Fibroblast of lung (primary cell): ENCODE measurements at places on chromosomes 1 and 21.

DNA sequence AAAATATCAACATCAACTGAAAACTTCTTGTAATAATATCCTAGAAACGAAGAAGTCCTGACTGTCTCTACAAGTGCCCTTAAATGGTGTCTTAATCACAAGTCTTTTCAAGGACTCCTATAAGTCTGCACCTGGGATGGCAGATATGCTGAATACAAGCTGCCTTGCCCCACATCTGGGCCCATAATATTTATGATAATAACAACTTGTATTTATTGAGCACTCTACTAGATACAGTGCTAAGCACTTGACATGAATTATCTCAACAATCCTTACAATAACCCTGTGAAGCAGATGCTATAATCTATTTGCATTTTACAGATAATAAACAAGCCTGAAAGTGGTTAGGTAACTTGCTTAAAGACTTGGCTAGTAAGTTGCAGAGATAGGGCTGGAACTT, 78.0 kb upstream of the ZNF648 start:
- no peak for DNase-seq

DNA sequence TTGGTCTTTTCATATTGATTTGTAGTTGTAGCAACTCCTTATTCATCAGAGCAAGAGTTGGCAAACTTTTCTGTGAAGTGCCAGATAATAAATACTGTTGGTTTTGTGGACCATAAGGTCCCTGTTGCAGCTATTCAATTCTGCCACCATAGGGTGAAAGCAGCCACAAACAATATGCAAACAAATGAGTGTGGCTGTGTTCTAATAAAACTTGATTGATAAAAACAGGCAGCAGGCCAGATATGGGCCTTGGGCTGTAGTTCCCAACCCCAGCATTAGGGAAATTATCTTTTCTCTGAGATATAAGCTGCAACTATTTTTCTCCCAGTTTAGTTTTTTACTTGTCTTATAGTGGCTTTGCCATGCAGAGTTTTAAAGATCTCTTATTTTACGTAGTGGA, 469.2 kb downstream of the SMYD3 start:
- DNase-seq, result no peak

GRCh38 chr1:114270282-114270681, 116.6 kb upstream of the SYT6 start:
- no peak for DNase-seq

DNA sequence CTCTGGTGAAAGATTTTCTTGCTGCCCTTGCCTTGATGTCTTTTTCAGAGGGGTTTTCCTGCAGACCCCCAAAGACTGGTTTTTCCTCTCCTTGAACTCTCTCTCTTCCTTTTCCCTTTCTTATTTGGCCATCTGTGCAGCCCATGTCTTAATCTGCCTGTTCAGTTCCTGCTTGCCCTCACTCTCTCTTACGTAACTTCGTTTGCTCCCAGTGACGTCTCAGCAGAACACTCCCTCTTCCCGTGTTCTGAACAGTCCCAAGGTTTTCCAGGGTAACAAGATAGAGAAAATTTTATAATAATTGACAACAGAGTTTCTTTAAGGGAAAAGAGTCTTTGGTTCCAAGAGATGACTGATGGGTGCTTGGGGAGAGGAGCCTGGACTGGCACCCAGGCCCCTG, 109.1 kb upstream of the LMO4 start:
- no peak for DNase-seq

GRCh38 chr1:81574408-81574807, 226.3 kb upstream of the ADGRL2 start:
- peak; percentile 5 for DNase-seq

DNA sequence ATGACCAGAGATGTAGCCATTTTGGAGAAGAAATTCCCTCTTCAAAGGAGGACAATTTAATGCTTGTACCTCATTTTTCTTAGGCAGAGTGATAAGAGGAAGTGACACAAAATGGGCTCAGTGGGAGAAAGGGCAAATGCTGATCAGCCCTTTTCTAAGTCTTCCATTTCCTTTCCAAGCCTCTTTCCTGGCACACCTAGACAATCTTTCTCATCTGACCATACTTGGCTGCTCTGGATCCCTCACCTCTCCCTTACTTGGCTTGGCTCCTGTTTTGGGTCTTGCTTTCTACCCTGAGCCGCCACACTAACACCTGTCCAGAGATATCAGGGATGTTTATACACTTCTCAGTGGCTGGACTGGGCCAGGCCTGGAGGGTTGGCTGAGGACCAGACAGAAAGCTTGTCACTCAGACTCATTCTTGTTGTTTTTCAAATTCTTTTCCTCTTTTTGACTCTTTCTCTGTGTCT, 13.1 kb downstream of the TXNIP start:
- no peak for DNase-seq

GRCh38 chr21:14383596-14384180, 742 bp upstream of the HSPA13 start:
- DNase-seq, result peak; percentile 54

DNA sequence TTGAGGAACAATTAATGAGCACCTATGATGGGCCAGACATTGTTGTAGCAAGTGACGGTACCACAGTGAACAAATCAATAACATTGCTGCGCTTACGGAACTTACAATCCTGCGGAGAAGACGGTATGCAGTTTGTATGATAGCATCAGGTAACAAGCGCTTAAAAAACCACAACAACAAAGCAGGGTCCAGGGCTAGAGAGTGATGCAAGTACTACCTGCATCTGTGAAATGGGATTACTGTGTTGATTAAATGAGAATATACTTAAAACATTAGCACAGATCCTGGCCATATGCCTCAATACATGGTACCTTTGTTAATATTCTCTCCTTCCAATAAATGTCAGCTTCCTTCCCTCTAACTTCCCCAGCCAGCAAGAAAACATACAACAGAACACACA, 110.6 kb upstream of the ADAR start:
- no peak for DNase-seq

- no peak for DNase-seq
Observed at GRCh38 chr1:81999364-81999763, 198.6 kb downstream of the ADGRL2 start.

DNA sequence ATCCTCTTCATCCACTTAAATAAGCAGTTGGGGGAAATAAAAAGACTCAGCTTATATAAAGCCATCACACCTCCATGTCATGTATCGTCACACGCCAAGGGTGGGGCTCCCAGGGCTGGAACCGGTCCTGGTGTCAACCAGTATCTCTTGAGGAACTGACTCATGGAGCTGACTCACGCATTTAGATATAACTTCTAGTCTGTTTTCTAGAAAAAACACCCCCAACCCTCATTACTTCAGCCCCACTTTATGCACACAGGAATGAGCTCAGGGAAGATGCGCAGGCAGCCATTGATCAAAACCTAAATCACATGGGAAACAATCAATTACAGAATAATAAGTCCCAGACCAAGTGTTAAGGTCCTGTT, 6.9 kb upstream of the IL22RA1 start:
- DNase-seq, result peak; percentile 80

DNA sequence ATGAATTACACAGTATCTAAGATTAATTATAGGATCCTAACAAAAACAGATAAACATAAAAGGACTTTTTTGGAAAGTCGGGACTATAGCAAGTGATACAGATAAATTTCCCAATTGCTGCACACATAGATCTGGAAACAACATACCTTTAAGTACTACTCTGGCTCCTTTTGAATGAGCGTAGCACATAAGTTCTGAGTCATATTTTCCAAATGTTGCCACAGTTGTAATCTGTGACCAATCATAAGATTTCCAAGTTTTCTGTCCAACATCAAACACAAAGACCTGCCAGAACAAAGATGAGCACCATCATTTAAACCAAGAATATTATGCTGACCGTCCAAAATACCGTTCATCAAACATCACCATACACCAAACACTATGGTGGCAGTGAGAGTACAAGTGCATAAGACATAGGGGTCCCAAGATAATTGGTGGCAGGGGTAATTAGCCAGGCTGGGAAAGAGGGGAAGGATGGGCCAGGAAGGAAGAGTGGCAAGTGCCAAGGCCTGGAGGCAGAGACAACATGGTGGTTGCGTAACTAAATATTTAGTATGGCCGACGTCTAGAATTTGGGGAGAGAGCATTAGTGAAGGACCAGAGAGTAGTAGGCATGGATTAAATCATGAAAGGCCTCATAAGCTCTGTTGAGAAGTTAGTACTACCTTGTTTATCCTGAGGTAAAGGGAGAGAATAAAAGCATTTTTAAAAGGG, 3.6 kb downstream of the CTBS start:
- DNase-seq, result peak; percentile 86

DNA sequence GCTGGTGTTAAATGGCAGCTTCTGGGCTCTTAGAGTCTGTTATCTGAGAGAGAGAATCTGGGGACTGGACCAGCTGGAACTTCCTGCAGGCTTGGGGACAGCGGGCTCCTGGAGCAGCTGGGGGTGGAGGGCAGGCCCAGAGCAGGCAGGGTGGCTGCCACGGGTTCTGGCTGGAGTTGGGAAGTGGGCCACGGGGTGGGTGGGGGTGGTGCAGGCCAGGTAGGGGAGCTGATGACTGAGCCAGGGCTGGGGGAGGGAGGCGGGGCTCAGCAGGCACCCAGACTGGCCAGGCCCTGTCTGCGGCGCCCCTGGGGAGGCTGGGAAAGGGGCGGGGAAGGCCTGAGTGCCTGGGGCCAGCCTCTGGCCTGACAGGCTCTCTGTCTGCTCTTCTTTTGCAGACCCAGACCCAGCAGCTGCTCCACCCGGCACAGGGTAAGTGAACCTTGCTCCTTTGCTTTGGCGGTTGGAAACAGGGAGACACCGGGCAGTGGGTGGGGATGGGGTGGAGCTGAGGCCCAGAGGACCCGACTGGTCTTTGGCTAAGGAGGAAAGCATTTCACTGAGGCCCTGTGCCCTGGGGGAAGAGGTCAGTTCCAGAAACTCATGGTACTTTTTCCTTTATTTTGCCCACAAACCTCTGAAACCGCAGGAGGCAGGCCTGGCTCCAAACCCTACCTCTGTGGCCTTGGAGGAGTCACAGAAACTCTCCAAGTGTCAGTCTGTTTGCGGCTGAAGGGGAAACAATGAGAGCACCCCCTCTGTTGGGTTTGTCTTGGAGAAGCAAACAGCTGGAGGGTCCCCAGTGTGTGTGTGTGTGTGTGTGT, 48.8 kb downstream of the ARHGEF10L start:
- peak; percentile 68 for DNase-seq

- no peak for DNase-seq
Observed at GRCh38 chr1:196207612-196208217, 400.5 kb downstream of the KCNT2 start.

GRCh38 chr21:43331962-43332828, 94.7 kb downstream of the SIK1 start:
- peak; percentile 96 for DNase-seq

DNA sequence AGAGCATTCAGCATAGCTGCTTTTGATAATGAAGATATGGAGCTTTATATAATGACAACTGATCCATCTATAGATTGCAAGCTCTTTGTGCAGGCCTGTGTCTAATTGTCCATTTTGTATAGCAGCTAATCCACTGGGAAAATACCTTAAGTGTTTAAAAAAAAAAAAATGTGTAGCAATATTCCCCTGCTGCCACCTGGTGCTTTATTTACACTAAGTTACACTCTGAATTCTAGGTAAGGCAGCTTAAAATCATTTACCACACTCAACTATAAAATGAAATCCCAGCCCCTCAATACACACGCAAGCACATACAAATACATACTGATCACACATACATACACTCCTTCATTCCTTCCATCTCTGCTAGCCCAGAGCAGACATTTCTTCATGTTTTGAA, 49.1 kb upstream of the BCL9 start:
- DNase-seq, result no peak

- no peak for DNase-seq
Observed at GRCh38 chr1:17080880-17081279, 27.0 kb upstream of the SDHB start.

DNA sequence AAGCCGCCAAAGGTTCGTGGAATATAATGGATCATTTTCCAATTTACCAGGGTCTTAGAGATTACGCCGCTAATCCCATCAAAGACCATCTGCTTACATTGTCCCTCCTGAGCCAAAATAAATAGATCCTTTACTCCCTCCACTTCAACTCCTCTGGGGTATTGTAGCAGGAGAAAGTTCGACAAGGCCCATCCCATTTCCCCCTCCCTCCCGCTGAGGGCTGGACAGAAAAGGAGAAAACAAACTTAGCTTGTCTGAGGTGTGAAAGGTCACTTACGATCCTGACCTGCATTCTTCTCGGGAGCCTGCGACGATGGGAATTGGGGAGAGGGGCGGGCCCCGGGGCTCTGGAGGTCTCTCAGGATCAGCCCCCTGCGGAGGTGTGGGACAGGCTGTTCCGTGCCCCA, 60.8 kb downstream of the MEF2D start:
- no peak for DNase-seq

DNA sequence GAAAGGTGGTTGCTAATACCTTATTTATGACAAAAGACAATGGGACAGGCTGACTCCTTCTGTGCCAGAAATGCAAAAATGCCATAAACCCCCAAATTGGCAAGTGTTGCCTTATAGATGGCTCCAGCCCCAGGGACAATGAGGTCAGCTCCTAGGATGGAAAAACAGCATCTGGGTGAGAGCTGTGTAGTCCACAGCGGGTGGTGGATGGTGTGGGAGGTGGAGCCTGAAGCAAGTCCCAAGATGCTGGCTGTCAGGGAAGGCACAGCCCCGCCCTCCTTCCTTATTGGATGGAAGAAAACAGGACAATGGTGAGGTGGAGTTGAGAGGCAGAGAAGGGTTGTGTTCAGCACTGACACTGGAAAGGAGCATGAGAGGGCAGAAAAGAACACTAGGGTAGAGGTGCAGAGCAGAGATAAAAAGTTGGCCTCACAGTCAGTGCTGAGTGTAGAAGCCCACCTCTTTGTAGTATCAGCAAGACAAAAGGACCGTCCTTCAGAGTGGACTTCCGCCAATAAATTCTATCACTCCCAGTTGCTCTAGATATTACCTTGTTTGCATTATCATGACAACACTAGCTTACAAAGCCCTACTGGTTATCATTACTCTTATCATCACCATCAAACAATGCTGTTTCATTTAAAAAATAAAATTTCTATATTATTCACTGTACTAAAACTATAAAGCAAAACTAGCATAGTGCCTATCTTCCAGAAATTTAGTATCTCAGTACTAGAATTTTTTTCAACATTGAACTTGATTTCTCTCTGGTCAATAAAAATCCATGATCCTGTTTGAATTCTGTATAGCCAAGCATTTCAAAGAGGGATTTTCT, 3.7 kb upstream of the SDE2 start:
- peak; percentile 23 for DNase-seq

DNA sequence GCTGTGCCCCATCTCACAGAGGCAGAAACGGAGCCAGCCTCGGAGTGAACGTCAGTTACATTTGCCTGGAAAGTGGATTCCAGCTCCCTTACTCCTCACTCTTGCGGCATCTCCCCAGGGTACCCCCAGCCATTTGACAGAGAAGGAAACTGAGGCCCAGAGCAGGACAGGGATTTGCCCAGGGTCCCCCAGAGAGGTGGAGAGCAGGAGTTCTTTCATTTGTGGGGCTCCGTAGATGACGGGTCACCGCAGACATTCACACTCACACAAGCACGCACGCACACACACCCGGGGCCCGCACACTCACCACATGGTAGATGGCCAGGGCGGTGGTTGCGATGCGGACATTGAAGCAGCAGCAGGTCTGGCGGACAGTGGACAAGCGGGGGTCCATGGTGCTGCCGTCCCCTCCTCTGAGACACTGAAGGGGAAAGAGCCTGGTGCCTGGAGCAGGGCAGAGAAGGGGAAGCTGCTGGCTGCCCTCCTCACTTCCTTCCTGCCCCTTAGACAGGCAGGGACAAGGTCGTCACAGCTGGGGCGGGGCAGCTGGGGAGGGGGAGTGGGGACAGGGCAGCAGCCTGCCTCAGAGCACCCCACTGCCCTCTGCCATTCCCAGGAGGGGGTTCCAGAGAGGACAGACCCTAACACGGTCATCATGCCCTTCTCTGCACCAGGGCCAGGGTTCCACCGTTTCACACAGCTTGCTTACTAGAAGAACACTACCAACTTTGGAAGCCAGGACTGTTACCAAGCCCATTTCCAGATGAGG, at the start of gene LAPTM5:
TSS of gene LAPTM5 (minus strand) at position 423 of the 769 bp plus-strand sequence. CDS start at position 394, 29 bp downstream.
- DNase-seq, result no peak
